ENCODE measurements at places on chromosomes 6 and 20. TPM values are rescaled to one million over a fixed set of nuclear protein-coding genes. Genes with fewer than 3 reads are reported as not detected.

Gene PI3
- not detected for total RNA-seq

Gene NOX3
- total RNA-seq, result not detected

Gene HTR1B
- total RNA-seq, result 0.32 TPM

Gene TMEM170B
- 1.0 TPM for total RNA-seq

Gene HMGCLL1
- 0.39 TPM for total RNA-seq

Gene APCDD1L
- total RNA-seq, result 6.3 TPM

Gene ZBTB46
- 3.7 TPM for total RNA-seq

Gene BPIFB4
- not detected for total RNA-seq

Gene HLA-DMB
- not detected for total RNA-seq

Gene MSH5
- 5.0 TPM for total RNA-seq

Gene SOBP
- total RNA-seq, result 1.0 TPM

Gene ARFGEF2
- 15.3 TPM for total RNA-seq

Gene CALHM6
- total RNA-seq, result 2.0 TPM

Gene RNF182
- total RNA-seq, result 5.3 TPM

Gene ZNF831
- total RNA-seq, result not detected

Gene FOXQ1
- 0.39 TPM for total RNA-seq

Gene CFAP206
- total RNA-seq, result 0.39 TPM

Gene MATN4
- total RNA-seq, result not detected

Gene DEFB132
- total RNA-seq, result not detected

Gene TMEM244
- not detected for total RNA-seq
